Urinary bladder (tissue), 4 donors: ENCODE measurements at places on chromosomes 3 and 15. TPM values are rescaled to one million over a fixed set of nuclear protein-coding genes. Genes with fewer than 3 reads are reported as not detected.

NR2E3 gene
- total RNA-seq: 2.3 TPM

MYL3 gene
- 19.8 TPM for total RNA-seq

GOLGA6L7 gene
- not detected for total RNA-seq

CFAP91 gene
- 2.6 TPM for total RNA-seq

ITIH3 gene
- 1.4 TPM for total RNA-seq

DUOXA1 gene
- total RNA-seq: 12.3 TPM

SAMMSON gene
- 0.21 TPM for total RNA-seq

DNA sequence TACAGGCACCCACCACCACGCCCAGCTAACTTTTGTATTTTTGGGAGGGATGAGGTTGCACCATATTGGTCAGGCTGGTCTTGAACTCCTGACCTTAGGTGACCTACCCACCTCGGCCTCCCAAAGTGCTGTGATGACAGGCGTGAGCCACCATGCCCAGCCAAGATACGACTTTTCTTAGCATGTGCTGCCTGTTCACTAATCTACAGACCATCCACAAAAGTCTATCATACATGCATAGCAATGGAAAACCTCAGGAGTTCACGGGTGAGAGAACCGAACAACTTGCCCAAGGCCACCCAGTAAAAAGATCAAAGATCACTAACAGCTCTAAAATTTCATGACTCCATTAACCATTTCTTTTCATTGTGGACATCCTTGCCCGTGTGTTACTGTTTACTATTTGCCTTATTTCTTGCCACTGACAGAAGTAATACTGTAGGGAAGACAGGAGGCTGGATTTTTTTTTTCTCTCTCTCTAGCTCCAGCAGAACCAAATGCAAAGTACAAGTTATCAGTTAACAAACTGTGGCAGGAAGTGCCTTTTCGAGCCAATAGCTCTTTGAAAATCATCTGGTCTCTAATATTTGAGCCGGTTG is 92.3 kb downstream of the FOXP1 start:
- no peak for DNase-seq

DNA sequence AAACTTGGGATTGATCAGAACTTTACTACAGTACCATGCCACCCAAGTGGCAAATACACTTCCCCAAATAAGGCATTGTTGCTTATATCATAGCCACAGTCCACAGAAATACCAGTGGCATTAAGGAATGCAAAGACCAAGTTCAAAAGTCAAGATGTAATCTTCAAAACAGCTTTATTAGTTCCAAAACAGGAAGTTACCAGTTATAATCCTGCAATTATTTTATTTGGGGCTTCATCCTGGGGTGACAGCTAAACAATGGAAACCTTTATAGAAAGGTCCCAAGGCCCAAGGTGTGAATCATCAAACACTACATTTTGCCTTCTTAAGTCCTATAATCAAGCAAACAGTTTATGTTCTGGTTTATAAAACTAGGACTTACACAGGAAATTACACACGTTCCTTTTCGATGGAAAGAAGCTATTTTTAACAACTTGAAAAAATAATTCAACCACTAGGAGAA is 30.3 kb upstream of the RNF7 start:
- no peak for DNase-seq

GRCh38 chr15:75639709-75640482 is at the start of gene IMP3:
Gene IMP3, minus strand, starts transcription at chr15:75640224. Its CDS starts 56 bp downstream, at chr15:75640168.
- peak; percentile 96 for DNase-seq

GRCh38 chr15:33660151-33660550 is 308.1 kb upstream of the CHRM5 start:
- no peak for DNase-seq

DNA sequence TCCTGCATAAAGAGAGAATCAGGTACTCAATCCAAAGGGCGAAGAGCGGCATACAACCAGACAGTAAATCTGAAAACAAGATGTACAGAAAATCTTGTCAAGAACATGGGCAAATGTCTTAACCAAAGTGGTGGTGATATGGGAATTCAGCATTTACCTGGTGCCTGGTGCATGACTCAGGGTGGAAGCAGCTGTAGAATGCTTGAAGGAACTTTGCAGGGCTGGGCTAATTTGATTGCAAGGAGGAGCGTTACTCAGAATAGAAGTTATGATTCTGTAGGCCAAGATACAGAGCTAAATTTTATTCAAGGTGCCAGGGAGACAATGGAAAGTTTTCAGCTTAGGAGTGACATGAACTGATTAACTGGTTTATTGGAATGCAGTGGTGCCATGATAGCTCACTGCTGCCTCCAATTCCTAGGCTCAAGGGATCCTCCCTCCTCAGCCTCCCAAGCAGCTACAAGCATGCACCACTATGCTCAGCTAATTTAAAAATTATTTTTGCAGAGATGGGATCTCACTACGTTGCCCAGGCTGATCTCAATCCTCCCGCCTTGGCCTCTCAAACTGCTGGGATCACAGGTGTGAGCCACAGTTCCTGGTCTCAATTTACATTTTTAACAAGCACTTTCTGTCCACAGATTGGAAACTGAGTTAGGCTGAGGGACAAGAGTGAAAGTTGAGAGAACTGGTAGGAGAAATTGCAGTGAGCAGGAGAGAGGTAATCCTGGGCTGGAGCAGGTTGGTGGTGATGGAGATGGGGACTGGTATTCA is 91.5 kb upstream of the TBC1D5 start:
- DNase-seq: no peak

- DNase-seq: no peak
These were observed 46.2 kb downstream of the NRG4 start for GRCh38 chr15:75966073-75966472.

DNA sequence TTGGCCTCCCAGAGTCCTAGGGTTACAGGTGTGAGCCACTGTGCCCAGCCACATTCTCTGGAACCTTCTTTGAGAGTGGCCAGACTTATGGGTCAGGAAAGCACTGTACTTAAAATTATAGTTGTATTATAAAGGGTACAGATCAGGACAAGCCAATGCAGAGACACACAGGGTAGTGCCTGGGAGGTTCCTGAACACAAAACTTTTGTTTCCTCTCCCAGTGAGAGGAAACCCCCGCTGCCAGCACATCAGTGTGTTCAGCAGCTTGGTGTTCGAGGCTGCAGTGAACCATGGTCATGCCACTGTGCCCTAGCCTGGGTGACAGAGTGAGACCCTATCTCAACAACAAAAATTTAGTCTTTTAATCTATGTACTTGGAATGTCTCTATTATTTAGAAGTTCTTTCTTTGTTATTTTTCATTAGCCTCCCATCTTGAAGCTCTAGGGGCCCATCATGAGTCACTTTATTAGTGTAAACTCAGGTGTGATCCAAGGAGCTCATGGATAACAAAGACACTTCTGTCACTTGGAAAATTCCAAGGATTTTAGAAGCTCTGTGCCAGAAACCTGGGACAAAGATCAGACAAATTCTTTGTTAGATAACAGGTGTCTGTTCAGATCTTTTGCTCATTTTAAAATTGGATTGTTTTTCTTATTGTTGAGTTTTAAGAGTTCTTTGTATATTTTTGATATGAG is 7.8 kb downstream of the BLOC1S6 start:
- no peak for DNase-seq

- DNase-seq: no peak
These were observed 665.3 kb downstream of the FHIT start for GRCh38 chr3:60585918-60586317.

DNA sequence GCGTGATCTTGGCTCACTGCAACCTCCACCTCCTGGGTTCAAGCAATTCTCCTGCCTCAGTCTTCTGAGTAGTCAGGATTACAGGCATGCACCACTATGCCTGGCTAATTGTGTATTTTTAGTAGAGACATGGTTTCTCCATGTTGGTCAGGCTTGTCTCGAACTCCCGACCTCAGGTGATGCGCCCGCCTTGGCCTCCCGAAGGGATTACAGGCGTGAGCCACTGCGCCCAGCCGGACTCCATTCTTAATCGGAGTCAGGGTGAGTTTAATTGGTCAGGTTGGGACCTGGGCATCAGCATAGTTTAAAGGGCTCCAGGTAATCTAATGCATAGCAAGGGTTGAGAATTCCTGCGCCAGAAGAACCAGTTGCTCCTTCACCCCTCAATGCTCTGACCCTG is 29.2 kb downstream of the MAGEF1 start:
- DNase-seq: no peak

DNA sequence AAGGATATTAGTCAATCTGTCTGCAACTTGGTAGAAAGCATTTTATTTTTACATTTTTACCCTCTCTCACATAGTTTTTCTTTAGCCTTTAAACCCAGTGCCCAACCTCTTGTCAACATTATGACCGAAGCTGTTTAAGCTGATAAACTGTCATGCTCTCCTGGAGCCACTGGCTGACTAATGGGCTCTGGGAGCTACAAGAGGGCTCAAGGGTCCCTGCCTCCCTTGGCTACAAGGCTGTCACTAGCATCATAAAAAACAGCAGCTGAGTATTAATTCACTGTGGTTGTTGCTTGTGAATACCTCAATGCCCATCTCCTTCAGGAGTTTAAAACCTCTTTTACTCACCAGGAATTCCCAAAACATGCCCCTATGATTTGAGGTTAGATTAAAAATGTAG is 237.9 kb downstream of the ZMAT3 start:
- DNase-seq: no peak

GRCh38 chr15:69194025-69194827 is 33.8 kb downstream of the GLCE start:
- DNase-seq: no peak

DNA sequence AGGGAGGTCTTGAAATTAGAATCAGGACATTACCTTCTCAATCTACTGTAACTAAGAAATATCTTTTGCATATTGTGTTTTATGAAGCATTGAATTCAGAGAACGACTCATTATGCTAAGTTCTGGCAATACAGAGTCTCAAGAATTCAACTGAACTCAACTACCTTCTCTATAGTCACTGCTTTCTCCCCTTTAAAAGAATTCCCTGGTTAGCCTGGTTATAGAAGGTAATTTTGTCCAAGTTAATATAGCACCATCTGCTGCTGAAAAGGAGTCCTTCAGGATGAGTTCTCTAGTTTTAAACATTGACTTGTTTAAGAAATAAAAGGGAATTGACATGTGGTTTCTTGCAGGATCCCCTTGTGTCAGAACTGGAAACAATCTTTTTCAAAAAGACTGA is 60.2 kb downstream of the IL16 start:
- DNase-seq: no peak

GRCh38 chr3:197031315-197032285 is 2.0 kb upstream of the MELTF start:
- DNase-seq: no peak

DNA sequence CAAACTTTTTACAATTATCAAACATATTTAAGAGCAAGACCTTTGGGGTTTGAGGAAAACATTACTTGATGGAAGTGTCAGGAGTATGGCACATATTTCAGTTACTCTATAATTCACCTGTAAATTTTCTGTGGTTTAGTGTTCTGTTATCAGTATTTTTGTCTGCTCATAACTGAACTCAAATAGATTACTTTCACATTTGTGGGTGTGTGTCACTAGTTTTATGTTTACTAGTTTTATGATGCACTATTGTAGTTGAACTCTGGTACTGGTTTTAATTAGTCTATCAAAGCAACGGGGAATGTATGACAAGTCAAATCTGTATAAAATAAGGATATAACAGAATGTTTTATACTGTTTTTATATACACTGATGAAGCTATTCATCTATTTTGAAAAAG is 27.2 kb downstream of the OXSM start:
- DNase-seq: no peak

- DNase-seq: peak; percentile 42
These were observed 272.6 kb upstream of the IGF1R start for GRCh38 chr15:98375513-98376340.

DNA sequence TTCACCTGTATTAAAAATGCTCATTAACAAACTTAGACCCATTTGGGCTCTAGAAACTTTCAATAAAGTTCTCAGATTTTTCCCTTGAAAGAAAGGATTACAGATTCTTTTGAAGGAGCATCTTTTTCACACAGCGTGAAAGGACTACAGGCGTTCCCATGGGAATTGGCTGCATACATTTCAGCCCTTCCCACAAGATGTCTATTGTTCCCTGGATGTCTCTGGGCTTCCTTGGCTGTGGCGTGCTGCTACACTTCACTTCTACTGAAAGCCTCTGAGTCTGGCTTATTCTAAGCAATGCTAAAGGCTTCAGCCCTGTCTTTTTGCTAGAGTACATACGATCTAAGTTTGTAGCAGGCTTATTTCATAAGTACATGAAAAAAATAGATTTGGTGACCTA is 1.4 kb downstream of the VEPH1 start:
- DNase-seq: no peak

GRCh38 chr15:70920981-70921696 is 28.5 kb downstream of the LRRC49 start:
- no peak for DNase-seq

DNA sequence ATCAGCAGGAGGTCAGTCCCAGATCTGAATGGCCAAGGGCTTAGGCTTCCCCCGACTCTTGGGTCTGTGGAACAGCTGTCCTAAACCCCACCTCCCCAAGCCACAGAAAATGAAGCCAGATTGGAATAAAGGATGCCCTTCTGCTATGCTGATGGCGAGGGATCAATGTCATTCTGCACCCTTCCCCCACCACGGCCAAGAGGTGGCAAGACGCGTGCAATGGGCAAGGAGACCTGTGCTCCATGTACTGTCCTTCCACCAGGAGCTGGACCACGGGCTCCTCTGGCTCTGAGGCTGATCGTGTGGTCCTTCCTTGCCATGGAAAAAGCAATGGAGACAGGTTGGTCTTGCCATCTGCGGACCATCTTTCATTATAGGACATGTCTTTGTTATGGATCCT is 32.6 kb upstream of the TBC1D21 start:
- no peak for DNase-seq

- DNase-seq: no peak
These were observed 97.7 kb downstream of the CD47 start for GRCh38 chr3:107992976-107993684.

DNA sequence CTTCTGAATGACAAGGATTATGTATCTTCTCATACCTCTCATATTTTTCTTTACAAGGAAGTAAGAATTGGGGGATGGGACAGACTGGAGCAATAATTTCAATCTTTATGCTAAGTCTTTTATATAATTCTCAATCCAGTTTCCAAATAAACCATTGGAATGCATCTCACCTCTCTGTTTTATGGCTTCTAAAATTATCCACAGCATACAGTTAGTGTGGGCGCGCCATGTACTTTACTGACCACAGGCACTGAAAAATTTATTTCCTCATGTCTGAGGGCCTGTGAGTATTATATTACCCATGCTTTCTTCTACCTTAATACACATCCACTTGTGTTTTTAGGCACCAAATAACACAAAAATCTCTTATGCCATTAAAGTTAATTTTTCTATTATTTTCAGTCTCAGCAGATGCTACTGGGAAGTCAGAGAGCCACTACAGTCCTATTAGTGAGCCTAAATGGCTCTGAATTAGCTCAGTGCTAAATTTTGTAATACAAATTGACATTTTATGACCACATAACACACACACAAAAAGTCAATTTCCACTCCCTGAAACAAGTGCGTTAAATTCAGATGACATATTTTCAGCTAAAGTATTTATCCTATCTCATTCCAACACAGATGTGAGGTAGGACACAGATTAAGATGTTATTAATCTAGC is 39.3 kb downstream of the SLITRK3 start:
- DNase-seq: no peak

DNA sequence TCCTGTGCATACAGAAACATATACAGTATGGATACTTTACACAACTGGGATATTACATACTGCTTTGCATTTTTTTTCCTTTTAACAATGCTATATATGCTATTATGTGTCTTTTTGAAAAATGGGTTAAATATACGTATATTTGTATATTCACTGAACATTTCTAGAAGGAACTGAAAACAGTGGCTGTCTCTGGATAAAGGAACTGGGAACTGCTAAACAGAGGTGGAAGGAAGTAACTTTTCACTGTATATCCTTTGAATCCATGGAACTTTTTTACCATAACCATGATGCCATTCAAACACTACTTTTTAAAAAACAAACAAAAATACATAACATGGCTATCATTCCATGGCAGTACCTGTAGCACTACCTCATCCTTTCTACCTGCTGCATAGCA is 1.8 kb downstream of the MTFMT start:
- DNase-seq: no peak
